CD4-positive, alpha-beta T cell treated with Interleukin-6 for 4 hours (primary cell): ENCODE measurements at places on chromosomes 5 and 9.
A peak's percentile ranks its signal among the peaks of the same experiment; 100 is the strongest.

DNA sequence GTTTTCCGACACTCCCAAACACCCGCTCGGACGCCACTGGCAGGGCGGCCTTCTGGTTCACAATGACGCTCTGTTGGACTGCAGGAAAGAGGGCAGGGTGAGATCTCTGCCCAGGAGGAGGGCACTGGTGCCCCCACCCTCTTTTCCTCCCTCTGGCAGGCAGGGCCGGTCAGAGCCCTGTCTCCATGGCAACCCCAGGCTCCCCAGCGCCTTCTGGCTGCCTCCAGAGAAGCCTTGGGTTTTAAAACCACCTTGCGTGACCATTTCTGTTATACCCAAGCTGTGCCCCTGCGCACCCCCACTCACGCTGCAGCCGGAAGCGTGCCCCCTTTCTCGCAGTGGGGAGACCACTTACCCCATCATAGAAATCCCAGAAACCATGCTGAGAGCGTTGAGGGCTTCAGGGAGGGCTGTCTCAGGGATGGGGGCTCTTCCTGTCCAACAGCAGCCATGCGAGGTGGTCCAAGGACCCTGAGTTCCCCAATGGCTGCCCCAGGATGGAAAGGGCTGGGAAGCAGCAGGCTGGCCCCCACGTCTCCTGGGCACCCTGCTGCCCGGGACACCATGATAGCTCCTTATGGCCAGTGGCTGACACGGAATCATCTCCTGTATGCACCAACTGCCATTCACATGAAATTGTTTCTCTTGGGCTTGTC, 7.3 kb downstream of the C9orf50 start:
- no peak for DNase-seq

DNA sequence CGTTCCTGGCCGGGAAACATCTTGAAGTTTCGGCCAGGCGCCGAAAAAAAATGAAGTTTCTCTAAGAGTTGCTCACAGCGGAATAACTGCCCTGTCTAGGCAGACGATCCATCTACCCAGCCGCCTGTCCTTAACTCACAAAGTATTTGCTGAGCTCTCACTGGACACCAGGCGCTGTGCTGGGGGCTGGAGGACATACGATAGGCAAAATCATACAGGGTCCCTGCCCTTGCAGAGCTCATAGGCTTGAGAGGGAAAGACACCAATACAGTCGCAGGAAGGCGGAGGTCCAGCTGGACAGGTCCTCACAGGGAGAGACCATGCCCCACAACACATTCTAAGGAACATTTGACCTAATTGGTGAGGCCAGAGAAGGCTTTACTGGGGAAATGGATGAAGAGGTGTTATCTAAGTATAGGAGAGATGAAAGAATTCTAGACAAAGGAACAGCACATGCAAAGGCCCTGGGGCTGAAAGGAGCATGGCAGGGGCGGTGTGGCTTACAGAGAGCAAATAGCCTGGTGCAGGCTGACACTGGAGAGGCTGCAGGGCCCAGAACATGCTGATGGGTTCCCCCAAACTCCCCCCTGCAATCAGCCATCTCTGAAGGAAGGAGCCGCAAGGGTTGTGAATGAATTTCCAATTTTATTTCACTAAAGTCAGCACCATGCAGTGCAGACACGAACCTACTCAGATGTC, 2.0 kb upstream of the MXD3 start:
- DNase-seq, result no peak

DNA sequence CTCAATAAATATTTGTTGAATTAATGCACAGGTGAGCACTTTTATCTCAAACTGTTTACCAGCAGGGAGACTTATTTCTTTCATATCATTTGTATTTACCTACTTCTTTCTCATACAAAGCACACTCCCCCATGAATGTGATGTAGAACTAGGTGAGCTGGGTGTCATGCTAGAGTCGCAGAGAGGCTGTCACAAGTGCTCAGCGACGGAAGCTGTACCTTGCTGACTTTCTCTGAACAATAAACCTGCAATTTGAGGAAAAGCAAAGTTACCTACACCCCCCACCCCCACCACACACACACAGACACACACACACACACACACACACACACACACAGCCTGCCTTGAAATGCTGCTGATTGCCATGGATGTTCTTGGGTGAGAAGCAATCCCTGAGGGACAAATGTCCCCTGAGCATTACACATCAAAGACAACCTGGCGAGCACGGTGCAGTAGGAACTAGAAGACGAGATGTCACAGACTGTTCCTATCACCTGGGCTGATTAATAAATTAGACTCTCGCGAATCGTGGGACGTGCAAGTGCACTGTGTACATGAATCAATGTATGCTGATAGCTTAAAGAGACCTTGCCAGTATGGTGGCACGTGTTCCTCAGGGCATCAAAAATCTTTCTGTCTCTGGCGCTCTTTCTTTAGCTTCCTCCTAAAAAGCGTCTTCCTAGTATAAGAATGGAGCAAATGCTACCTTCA, 66.1 kb downstream of the BRINP1 start:
- no peak for DNase-seq

DNA sequence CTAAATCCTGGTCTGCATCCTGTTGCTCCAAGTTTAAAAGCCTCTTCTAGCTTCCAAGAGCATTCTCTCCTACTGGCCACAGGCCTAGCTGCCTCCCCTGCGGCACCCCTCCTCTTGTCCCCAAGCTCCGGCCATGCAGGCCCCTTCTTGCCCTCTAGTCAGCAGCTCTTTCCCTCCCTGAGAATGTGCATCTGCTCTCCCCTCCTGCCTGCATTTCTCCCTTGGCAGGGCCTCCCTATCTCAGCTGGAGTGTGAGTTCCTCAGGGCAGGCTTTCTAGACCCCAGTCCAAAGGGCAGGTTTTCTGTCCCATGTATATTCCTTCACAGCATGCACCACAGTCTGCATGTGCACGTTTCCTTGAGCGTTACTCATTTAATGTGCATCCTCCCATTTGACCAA, 24.6 kb upstream of the BARX1 start:
- no peak for DNase-seq

DNA sequence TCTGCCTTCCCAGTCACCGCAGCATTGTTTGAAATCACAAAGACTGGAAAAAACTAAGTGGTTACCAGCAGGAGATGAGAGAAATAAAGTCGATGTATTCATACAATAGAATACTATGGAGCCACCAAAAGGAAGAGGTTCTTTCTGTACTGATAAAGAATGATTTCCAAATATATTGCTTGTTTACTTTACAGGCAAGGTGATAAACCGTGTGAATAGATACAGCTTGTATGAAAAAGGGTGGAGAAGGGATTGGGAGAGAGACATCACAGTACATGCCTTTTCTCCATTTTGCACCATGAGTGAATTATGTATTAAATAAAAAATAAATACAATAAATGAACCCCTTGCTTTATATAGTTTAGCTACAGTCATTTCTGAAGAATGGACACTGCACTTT, 91.7 kb downstream of the RFK start:
- DNase-seq, result no peak

DNA sequence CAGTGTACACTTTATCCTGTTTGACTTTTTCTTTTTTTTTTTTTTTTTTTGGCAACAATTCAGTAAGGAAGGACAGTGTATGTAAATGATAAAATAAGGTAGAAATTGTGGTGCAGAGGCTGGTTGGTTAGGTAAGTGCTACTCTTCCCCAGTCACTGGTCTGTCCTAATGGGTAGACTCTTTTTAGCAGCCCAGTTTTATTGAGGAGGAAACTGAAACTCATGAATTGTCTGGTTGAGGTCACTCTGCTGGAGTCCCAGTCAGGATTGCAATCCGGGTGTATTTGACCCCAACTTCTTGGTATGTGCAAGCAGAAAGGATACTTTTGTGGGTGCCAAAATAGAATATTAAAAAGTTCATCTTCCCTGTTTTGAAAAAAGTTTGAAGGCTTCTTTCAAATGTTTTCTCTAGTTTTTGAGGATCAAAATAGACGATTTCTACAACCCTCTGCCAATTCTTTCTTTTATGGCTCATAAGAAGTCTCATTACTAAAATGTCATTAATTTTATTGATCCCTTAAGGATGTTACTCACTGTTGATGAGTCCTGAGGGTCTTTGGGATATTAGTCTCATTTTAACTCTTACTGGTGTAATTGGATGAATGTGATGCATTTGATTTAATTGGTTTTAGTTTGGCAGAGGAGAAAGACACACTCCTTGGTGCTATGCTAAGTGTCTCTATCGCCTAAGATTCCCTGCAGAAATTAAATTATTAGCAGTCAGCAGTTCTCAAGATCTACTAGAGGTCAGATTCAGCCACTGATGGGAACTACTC, 171.9 kb downstream of the KDM4C start:
- no peak for DNase-seq

DNA sequence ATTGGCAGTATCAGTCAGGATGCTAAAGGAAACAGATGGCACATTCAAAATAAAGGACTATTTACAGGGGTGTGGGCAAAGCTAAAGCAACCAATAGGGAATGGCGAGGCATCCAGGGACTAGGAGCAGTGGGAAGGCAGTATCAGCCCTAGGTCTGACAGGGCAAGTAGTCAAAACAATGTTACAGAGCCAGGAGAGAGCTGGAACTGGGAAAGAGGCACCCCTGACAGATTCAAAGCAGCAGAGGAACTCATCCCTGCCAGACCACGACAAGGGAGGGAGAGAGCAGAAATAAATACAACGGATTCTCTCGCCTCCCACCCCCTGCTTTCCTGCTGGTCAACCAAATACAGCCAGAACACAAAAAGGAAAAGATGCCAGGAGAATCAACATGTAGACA, 371.5 kb downstream of the NR2F1-AS1 start:
- DNase-seq, result no peak

DNA sequence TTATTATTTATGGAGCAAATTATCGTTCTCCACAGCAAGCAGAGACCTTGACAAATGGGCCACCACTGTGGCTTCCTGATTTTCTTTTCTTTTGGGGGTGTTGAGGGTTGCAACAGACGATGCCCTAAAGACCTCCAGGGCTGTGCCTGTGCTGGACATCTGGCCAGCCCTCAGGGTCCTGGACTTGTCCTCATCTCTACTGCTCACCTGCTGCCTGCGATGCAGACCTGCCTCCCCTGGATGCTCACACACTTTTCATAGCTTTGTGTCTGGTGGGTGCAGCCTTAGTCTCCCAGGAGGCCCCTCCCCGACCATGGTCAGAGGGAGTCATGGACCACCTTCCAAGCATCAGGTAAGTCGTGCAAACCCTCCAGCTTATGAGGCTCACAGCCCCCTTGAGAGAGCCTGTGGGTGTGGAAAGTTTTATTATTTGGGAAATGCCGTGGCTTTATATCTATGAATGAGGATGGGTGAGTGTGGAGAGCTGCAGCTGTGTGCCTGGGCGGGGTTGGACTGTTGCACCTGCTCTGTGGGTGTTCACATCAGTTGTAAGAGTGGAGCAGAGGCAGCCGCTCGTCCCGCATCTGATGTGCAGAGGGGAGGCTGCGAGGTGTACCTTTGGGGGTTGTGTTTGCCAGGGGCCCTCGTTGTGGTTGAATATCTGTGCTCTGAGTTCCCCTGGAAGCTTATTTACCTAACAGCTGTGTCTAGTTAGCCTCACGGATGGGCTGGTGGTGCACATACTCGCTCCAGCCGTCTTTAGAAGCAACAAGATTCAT, 126.3 kb upstream of the IRX4 start:
- DNase-seq, result no peak

GRCh38 chr5:173961418-173961817, 27.6 kb upstream of the C5orf47 start:
- DNase-seq, result no peak

DNA sequence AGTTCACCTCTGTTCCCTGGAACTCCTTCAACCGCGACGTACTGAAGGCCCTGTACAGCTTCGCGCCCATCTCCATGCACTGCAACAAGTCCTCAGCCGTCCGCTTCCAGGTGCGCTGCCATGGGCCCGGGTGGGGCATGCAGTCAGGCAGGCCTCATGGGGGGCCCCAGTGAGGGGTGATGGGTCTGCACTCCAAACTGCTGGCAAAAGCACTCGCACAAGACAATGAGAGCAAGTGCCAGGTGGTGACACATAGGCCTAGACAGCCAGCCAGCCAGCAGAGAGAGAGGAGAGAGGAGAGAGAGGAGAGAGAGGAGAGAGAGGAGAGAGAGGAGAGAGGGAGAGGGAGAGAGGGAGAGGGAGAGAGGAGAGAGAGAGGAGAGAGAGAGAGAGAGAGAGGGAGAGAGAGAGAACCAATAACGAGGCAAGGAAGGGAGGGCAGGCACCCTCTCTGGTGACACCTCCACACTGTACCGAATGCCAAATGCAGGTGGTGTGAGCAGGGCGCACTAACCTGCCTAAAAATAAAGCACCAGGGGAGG, 21.0 kb downstream of the DBH start:
- peak; percentile 36 for DNase-seq

DNA sequence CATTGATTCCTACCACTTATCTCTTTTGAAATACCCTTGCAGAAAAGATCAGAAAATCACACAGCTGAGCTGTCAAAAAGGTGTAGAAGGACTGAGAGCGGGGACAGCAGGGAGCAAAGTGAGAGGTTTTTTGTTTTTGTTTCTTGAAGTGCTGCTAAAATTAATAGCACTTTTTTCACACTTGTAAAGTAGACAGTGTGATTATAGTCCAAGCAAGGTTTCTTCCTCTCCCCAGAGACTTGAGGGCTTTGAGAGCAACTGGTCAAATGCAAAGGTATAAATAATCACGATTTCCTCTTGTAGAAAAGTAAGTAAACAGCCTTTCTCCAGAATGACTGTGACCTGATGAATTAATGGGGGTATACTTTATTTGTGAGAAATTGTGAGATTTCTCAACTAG, 326.9 kb downstream of the ZNF608 start:
- DNase-seq, result no peak

- DNase-seq, result peak; percentile 79
Observed at GRCh38 chr5:151078490-151079262, 2.2 kb downstream of the TNIP1 start.

DNA sequence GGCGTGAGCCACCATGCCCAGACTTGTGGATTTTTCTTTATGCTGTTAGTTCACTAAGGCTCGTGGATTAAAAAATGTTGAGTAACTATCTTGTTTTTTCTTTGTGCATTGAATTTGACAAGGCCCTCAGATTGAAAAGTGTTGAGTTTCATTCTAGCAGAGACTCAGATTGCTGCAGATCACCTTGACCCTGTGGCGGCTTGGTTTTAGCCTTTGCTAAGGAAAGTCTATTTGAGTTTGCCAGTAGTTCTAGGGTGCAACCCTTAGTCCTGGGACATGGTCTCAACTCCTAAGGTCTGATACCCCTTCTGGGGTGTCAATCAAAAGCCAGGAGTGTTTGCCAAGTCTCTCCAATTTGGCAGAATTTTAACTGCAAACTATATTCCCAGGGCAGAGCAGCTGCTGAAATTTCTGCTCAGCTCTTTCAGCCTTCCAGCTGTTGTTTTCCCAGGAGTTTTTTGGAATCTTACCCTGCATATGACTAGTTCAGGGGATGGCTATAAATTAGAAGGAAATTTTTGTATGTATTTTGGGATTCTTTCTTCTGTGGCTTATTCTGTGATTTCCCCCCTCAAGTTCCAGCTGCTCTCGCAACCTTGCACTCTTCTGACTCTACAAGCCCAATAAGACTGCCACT, 84.3 kb upstream of the HAND1 start:
- DNase-seq, result no peak

- DNase-seq, result no peak
Observed at GRCh38 chr5:129904667-129905472, 605 bp downstream of the CHSY3 start.
